Bronchial smooth muscle cell (primary cell): ENCODE measurements at places on chromosomes 5 and 9. TPM values are rescaled to one million over a fixed set of nuclear protein-coding genes. Genes with fewer than 3 reads are reported as not detected.

Gene SLC6A18
- total RNA-seq, result not detected in 2 replicates

Gene CDKN2B
- 7.7 and 10.4 TPM in 2 replicates for total RNA-seq

Gene ARSK
- total RNA-seq, result 7.1 and 8.5 TPM in 2 replicates

Gene NTNG2
- total RNA-seq, result 3.5 and 4.0 TPM in 2 replicates

Gene MYMK
- total RNA-seq, result not detected in 2 replicates

Gene FGFR4
- total RNA-seq, result 6.1 and 36.5 TPM in 2 replicates

Gene TLR4
- total RNA-seq, result 2.2 and 5.8 TPM in 2 replicates

Gene TCF7
- 2.8 and 3.9 TPM in 2 replicates for total RNA-seq

Gene FAM53C
- total RNA-seq, result 32.0 and 41.1 TPM in 2 replicates

Gene PRDM9
- total RNA-seq, result not detected in 2 replicates

Gene GPR150
- total RNA-seq, result under 0.01 and 0.32 TPM in 2 replicates

Gene CARD9
- total RNA-seq, result 0.77 and 0.79 TPM in 2 replicates
